Peyer's patch (tissue), 4 donors: ENCODE measurements at places on chromosomes 7 and 10.

GRCh38 chr10:91680487-91680886 lies 47.6 kb upstream of the PPP1R3C start:
- H3K27me3 ChIP-seq, result no peaks in the 10 kb centered on the region
- H3K27ac ChIP-seq, result no peak overlapping the region
- no peaks in the 10 kb centered on the region for H3K4me1 ChIP-seq
- H3K36me3 ChIP-seq, result no peaks in the 10 kb centered on the region

GRCh38 chr7:2403718-2404648 lies 572 bp downstream of the CHST12 start:
- no peaks in the 10 kb centered on the region for H3K27me3 ChIP-seq
- peak overlapping the region; percentile 85 for H3K4me3 ChIP-seq
- peak; percentile 65 for DNase-seq
- peaks cover 14% of the 10 kb centered on the region for H3K4me1 ChIP-seq
- H3K27ac ChIP-seq, result peak overlapping the region; percentile 73

GRCh38 chr7:36010656-36011587 lies 142.1 kb upstream of the EEPD1 start:
- H3K36me3 ChIP-seq, result no peaks in the 10 kb centered on the region
- H3K27ac ChIP-seq, result no peak overlapping the region
- H3K4me3 ChIP-seq, result no peak overlapping the region
- no peak for DNase-seq
- H3K27me3 ChIP-seq, result no peaks in the 10 kb centered on the region

DNA sequence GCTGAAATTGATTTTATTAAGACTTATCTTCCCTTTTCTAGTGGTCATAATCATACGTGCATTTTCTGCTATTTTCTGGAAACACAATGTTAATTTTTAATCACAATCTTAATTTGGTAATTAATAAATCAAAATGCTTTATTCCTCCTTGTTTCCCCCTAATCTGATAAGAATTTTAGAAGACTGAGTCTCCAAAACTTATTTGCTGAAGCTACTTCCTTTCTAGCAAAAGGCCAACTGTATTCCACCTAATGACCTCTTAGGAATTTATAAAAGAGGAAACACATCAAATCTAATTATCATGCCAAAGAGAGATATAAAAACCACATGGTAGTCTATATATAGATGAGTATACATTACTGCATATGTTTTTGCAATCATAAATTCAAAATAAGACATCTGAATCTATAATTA lies 140.6 kb downstream of the GNAI1 start:
- no peak overlapping the region for H3K4me3 ChIP-seq
- H3K4me1 ChIP-seq, result no peaks in the 10 kb centered on the region
- no peaks in the 10 kb centered on the region for H3K36me3 ChIP-seq
- no peaks in the 10 kb centered on the region for H3K27me3 ChIP-seq

- H3K36me3 ChIP-seq, result no peaks in the 10 kb centered on the region
- H3K4me1 ChIP-seq, result no peaks in the 10 kb centered on the region
- H3K27me3 ChIP-seq, result no peaks in the 10 kb centered on the region
- H3K4me3 ChIP-seq, result no peak overlapping the region
- DNase-seq, result no peak
Observed at GRCh38 chr7:33196221-33196620, 66.9 kb downstream of the BBS9 start.

DNA sequence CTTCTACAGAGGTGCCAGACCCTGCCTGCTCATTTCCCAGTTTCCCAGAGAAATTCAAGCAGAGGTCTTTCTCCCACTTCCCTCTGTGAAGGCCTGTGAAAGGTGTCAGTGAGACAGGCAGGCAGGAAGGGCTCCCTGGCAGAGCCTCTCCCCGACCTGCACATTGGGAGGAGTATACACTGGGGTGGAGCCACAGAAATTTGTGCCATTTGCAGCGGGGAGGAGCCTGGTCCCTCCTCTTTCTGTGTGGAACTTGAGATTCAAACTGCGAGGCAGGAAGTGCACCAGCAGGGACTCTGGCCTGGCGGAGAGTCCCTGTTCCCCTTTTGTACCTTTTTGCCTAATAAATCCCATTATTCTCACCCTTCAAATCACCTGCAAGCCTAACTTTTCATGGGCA lies 54.6 kb upstream of the OPN4 start:
- no peak overlapping the region for H3K4me3 ChIP-seq
- no peak overlapping the region for H3K27ac ChIP-seq
- DNase-seq, result no peak
- no peaks in the 10 kb centered on the region for H3K27me3 ChIP-seq
- H3K4me1 ChIP-seq, result no peaks in the 10 kb centered on the region

DNA sequence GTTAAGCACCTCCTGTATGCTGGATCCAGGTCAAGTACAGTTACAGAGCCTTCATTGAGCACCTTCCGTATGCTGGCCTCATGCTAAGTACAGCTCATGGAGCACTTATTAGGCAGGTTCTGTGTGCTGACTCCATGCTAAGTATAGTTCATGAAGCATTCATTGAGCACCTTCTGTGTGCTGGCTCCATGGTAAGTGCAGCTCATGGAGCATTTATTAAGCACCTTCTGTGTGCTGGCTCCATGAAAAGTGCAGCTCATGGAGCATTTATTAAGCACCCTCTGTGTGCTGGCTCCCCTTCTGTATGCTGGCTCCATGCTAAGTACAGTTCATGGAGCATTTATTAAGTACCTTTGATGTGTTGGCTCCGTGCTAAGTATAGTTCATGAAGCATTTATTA lies 30.5 kb downstream of the MMD2 start:
- no peak for DNase-seq
- H3K4me3 ChIP-seq, result no peak overlapping the region
- H3K4me1 ChIP-seq, result no peaks in the 10 kb centered on the region
- no peaks in the 10 kb centered on the region for H3K36me3 ChIP-seq
- no peaks in the 10 kb centered on the region for H3K27me3 ChIP-seq

DNA sequence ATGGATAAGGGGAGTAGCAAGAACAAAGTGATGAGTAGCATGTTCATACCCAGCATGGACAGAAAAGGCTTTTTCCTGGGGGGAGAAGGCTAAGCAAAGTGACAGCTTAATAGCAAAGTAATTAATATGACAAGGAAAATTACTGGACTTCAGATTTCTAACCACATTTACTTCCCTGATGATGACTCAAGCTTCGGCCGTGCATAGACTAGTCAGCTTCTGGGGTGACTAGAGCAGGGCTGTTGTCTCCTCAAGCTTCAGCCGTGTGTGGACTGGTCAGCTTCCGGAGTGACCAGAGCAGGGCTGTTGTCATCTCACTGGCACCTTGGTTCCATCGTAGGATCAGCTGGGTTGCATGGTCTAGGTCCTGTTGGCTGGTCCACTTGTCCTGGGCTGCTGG lies 2.1 kb upstream of the ZNF117 start:
- no peaks in the 10 kb centered on the region for H3K36me3 ChIP-seq
- H3K27me3 ChIP-seq, result no peaks in the 10 kb centered on the region
- no peak overlapping the region for H3K27ac ChIP-seq
- no peak overlapping the region for H3K4me3 ChIP-seq
- no peak for DNase-seq

DNA sequence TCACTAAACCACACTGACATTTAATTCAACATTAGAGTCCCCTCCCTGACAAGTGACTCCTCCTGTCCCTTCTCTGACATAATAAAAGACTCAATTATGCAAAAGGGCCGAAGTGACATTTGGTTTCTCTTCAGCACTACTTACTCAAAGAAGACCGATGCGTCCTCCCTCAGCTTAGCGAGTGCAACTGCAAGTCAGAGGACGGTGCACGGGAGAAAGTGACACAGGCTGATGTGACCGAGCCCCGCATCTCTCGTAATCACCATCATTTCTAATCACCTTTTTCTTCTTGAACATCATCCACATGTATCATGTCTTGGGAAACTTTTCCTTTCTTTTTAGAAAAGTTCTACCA lies 155.7 kb downstream of the TCERG1L start:
- no peak overlapping the region for H3K4me3 ChIP-seq
- H3K36me3 ChIP-seq, result no peaks in the 10 kb centered on the region
- H3K27me3 ChIP-seq, result no peaks in the 10 kb centered on the region
- H3K4me1 ChIP-seq, result no peaks in the 10 kb centered on the region

DNA sequence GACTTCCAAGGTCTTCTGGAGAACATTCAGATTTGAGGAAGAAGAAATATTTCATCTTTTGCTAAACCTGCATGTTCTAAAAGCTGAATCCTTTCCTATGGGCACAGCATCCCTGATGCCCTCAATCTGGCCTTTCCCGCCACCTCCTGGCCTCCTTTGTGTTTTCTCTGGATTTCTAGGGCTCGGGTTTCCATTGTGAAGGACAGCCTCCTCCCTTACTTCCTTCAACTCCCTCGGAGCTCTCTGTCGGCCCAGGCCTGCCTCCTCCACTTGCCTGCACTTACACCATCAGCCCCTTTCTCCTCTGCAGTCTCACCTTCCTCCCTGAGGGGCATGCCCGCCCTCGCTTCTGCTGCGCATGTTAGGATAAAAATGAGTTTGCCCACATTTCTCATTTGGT lies 75.4 kb downstream of the WIPF3 start:
- no peak for DNase-seq
- no peak overlapping the region for H3K27ac ChIP-seq
- H3K4me3 ChIP-seq, result no peak overlapping the region
- H3K36me3 ChIP-seq, result no peaks in the 10 kb centered on the region
- H3K27me3 ChIP-seq, result no peaks in the 10 kb centered on the region
- no peaks in the 10 kb centered on the region for H3K4me1 ChIP-seq

GRCh38 chr7:66145400-66146104 lies 30.9 kb downstream of the CRCP start:
- H3K4me1 ChIP-seq, result peaks cover 10% of the 10 kb centered on the region
- H3K4me3 ChIP-seq, result no peak overlapping the region
- peaks cover 48% of the 10 kb centered on the region for H3K36me3 ChIP-seq

DNA sequence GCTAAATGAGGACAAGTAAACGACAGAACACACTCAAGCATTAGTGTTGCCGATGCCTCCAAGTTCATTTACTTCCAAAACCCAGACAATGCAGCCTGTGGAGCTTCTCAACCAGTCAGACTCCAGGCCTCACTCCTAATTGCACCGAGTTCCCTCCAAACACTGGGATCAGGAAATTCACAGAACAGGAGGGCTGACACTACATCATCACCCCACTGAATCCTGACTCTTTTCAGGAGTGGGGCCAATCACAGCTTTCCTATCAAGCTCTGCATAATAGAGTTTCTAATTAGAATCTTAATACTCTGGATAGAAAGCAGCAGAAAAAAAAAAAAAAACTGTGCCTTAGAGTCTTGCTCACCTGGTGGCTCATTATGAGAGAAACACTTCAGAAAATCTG lies 103.7 kb downstream of the GLI3 start:
- H3K27me3 ChIP-seq, result no peaks in the 10 kb centered on the region
- no peak overlapping the region for H3K27ac ChIP-seq
- H3K4me3 ChIP-seq, result no peak overlapping the region
- no peaks in the 10 kb centered on the region for H3K36me3 ChIP-seq
- H3K4me1 ChIP-seq, result no peaks in the 10 kb centered on the region
- no peak for DNase-seq
